ENCODE measurements at places on chromosomes 3 and 15. TPM values are rescaled to one million over a fixed set of nuclear protein-coding genes. Genes with fewer than 3 reads are reported as not detected.

The GOLGA8G gene
- not detected for total RNA-seq

The CHRNA5 gene
- 0.76 TPM for total RNA-seq

The FNDC3B gene
- 185 TPM for total RNA-seq

The NR1I2 gene
- total RNA-seq, result 0.38 TPM

The OCA2 gene
- 2.5 TPM for total RNA-seq

The SLC28A1 gene
- total RNA-seq, result 12.8 TPM

The GP9 gene
- total RNA-seq, result not detected

The CKMT1B gene
- total RNA-seq, result 14.5 TPM

The MUC20 gene
- total RNA-seq, result 42.6 TPM
